ENCODE measurements at places on chromosomes 2 and 18.

DNA sequence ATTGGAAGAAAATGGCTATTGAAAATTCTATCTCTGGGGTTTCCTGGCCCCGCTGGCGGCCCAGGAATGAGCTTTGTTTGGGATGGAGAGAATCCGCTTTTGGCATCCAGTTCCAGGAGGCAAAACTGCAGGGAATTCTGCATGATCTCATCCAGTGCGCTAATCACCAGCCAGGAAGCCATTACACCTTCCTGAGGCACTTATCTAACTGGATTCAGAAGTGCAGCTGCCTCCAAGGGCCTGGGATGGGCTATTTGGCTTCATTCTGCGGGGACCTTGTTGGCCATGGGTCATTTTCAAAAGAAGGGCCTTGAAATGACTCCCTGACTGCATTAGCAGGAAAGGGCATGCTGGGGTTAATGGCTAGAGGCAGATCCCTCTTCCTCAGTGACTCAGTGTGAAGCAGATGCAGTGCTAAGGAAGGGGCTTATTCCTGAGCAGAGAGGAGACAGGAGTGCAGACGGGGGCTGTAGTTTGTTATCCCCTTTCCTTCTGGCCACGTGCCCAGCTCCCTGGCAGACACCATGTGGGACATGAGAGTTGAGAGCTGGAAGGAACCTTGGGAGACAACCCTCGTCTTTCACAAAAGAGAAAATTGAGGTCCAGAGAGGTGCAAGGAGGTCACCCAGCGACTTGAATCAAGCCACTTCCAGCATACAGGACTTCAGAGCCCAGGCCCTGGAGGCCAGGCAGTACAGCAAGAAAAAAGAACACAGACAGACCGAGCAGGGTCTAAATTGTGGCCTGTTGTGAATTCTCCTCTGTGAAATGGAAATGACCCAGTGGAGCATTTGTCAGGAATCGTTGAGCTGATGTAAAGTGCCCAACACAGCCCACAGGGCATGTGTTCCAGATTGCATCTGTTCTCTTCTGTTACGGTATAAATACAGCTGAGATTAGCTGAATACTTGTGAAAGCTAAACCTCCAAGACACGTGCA, 161.8 kb downstream of the PRKCE start:
- DNase-seq: no peak

DNA sequence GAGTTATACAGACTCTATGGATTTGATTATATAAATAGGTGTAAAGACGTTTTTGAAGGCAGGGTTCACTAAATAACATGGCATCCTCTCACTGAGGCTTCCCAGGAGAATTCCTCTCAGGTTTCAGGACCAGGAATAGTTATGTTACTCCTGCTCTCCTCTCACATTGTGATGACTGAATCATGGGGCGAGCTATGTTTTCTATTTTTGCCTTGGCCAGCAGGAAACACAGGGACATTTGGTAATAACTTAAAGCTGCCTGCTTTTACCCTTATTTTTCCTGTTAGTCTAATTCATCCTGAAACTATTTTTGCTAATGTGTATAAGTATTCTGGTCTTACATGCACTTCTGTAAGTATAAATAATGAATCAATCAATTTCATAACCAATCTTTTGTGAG, 115.3 kb upstream of the ITGB6 start:
- no peak for DNase-seq

GRCh38 chr2:102253140-102253752, 58.1 kb upstream of the IL1RL1 start:
- DNase-seq: no peak

GRCh38 chr2:101753720-101754490, 56.4 kb downstream of the MAP4K4 start:
- DNase-seq: no peak

- DNase-seq: no peak
These were observed 7.0 kb downstream of the C2orf80 start for GRCh38 chr2:208182835-208183234.

DNA sequence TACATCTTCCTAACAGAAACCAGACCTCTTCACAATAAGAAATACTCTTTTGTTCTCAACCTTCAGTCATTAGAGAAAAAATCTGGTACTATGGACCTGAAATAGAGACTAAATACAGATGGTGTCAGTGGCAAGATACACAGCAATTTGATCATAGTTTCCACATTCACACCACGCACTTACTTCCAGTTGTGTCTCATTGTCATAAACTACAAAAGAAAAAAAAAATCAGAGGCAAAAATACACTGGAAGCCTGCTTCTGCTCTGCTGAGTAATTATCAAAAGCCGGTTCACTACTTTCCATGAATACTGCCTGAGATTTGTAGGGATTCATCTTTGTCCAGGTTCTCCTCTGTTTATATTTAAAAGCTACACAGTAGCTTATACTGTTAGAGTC, 182.6 kb downstream of the PID1 start:
- no peak for DNase-seq

DNA sequence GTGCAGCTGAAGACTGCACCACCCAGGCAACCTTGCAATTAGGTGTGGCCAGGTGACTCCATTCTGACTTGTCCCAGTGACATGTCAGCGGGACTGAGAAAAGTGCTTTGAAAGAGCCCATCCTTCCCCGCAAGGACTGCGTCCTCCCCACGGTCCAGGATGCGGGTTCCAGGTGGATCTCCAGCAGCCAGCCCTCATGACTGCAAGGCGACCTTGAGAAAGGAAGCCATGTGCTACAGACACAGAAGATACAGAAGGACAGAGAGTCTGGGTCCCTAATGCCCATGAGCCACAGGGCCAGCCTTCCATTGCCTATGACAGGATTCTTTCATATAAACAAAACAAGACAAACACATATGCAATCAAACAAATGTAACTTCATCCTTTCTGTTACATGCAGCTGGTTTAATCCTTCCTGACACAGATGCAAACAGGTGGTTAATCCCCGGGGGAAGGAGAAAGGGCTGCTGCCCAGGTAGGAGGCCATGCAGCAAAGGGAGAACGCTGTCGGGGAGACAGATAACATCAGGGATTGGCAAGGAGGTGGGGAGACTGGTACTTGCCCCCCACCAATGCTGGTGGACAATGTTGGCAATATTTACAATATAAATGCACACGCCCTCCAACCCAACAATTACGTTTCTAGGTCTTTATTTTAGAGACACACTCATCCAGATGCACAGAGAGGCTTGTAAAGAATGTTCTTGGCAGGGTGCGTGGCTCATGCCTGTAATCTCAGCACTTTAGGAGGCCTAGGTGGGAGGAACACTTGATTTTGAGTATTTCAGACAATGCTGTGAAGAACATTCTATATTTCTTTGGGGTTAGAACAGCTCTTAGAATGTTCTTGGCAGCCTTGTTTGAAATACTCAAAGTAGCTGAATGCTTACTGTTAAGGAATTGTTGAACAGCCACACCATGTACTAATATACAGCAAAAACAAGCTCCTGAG, 64.8 kb downstream of the NCAPH start:
- DNase-seq: no peak

GRCh38 chr2:196530910-196531309, 108.6 kb upstream of the CCDC150 start:
- DNase-seq: no peak

DNA sequence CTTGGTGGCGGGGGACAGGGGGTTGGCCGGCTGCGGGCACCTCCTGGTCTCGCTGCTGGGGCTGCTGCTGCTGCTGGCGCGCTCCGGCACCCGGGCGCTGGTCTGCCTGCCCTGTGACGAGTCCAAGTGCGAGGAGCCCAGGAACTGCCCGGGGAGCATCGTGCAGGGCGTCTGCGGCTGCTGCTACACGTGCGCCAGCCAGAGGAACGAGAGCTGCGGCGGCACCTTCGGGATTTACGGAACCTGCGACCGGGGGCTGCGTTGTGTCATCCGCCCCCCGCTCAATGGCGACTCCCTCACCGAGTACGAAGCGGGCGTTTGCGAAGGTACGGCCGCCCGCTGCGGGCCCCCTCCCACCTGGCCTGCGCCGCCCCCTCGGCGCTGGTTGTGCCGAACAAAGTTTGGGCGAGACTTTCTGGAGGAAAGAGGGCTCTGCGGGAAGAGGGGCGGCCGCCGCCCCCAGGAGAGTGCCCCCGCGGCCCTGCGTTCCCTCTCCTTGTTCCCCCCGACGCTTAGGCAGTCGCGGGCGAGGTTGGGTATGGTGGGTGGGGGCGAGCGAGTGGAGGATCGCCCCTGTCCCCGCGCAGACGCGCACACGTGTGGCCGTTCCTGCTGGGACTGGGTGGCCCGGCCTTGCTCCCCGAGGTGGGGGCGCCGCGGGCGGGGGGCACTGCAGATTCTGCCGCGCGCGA, 866 bp downstream of the CRIM1 start:
- no peak for DNase-seq

GRCh38 chr18:63140997-63141777, 178.4 kb downstream of the BCL2 start:
- no peak for DNase-seq

DNA sequence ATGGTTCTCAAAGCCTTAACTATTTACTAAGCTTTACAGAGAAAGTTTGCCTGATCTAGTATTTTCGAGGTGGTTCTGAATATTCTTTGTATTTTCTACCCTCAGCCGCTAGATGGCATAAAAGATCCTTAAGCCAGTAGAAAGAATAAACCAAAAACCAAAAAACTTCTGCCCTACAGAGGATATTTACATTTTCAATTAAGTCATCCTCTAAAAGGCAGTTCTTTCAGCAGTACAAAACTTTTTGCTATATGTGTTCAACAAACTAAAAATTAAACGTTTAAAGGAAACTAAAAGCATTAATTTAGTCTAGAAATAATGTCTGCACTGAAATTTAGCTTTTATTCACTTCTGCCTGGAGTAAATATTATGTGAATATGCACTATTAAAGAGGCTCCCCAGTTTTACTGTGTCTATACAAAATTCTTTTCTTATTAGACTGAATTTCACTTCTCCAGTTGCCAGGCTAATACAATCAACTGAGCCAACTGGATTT, 297.5 kb downstream of the PIEZO2 start:
- peak; percentile 2 for DNase-seq

GRCh38 chr18:685438-685837, 27.0 kb downstream of the ENOSF1 start:
- DNase-seq: no peak

- DNase-seq: no peak
These were observed 92.2 kb downstream of the CDC42EP3 start for GRCh38 chr2:37579192-37579713.

GRCh38 chr18:76667603-76668002, 154.8 kb upstream of the ZNF236 start:
- no peak for DNase-seq

DNA sequence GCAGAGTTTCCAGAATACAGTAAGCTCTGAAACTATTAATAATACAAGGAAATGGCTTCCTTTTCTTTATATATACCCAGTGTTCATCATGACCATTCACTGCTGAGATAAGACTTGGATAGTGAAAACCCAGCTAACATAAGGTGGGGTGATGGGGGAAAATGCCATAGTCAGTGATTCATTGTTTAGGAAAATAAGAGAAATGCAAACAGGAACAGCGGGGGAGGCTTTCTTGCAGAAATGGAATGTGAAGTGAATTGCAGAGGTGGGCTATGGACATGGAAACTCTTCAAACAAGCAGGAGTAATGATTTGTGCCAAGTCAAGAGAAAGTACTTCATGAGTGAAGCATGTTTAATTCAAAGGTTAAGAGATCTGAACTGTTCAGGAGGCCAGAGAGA, 519.4 kb downstream of the TDRD15 start:
- no peak for DNase-seq

GRCh38 chr2:198913394-198914152, 544.2 kb downstream of the SATB2 start:
- DNase-seq: no peak

- peak; percentile 82 for DNase-seq
These were observed 76.7 kb downstream of the TGIF1 start for GRCh38 chr18:3526421-3527354.

- no peak for DNase-seq
These were observed 7.1 kb downstream of the MREG start for GRCh38 chr2:216006164-216006663.

GRCh38 chr18:64330931-64331330, 182.0 kb upstream of the LINC00305 start:
- DNase-seq: no peak

- no peak for DNase-seq
These were observed 106.1 kb downstream of the ICA1L start for GRCh38 chr2:202765436-202765835.

DNA sequence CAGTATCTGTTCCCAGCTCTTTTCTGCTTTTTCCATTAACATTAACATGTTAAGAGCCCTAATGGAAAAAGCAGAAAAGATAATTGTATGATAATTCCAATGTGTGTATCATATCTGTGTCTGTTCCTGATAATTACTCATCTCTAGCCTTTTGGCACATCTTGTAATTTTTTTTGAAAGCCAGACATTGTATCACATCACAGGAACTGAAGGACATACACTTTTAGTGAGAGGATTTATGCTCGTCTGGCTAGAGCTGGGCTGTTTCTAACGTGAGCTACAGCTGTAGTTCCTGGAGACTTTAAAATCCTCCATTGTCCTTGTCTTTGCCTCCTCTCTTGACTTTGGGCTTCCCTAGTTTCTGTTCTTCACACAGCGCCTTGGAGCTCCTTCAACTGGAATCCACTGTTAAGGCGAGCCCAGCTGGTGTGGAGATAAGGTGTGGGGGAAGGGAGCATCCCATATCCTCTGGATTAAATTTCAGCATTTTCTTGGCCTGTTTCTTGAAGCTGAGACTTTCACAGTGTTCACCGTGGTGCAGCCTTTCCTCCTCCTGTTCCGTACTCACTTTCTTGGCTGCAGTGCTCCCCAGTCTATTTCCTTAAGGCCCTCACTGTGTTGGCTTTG, 211.5 kb downstream of the GALR1 start:
- no peak for DNase-seq

GRCh38 chr18:32324181-32324580, 134.3 kb downstream of the MEP1B start:
- DNase-seq: no peak

GRCh38 chr2:74740741-74741431, 86.8 kb downstream of the SEMA4F start:
- DNase-seq: no peak

- DNase-seq: no peak
These were observed 390.9 kb upstream of the FANCL start for GRCh38 chr2:58631986-58632385.

DNA sequence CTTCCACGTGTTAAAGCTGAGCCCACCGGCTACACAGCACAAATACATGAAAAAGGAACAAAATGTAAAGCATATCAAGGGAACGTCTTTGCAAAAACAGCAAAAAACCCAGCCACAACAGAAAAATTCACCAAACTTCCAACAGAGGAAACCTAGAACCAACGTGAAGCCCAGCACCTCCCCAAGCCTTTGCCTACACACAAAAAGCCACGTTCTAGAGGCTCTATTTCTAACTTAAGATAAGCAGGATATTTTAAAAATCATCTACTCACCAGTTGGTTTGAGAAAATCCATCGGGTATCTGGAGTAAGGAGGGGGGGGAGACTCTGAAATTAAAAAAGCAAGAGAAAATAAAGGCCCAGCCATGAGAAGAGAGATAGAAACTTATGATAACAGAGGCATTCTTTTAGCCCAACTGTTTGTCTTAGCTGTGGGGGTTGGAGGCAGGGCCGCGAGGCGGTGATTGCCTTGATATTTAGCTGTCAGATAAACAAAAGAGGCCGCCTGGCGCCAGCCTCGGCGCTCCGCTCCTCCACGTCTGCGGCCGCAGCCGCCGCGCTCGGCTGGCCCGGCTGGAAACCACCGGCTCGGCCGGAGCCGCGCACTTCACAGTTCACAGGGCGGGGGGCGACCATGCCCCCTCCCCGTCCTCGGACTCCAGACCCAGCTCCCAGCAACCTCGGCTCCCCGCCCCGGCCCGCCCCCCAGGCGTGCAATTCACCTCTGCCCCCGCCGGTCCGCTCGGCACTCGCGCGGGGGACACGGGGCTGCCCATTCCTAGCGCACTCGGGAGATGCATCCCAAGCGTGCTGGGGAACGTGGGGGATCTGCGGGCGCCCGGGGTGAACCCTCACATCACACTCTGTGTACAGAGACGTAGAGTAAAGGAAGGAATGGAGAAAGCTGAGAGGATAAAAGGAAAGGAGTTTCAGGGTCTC, 2.4 kb downstream of the SMAD7 start:
- DNase-seq: peak; percentile 33

All from NCI-H1092 (cell line).